ENCODE measurements at places on chromosomes 6 and 20. TPM values are rescaled to one million over a fixed set of nuclear protein-coding genes. Genes with fewer than 3 reads are reported as not detected.

DNA sequence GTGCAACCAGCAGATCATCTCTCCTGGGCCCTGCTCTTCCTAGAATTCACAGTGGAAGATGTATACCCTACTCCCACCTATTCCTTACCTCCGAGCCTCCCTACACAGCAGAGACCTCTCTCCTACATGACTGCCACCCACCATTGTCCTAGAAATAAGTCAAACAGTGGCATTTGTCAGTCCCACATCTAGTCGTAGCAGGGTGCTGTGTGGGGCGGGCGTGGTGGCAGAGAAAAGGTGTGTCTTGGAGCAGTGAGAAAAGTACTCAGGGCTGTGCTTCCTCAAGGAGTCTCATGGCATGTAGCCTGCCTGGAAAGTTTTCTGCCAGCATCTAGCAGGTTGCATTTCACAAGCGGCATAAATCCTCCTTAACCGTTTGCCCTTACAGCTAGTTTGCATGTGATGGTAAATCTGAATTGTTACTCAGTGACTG is 59.4 kb upstream of the PTGIS start:
- no peaks in the 10 kb centered on the region for H3K4me1 ChIP-seq
- no peaks in the 10 kb centered on the region for H3K36me3 ChIP-seq
- no peak overlapping the region for H3K27ac ChIP-seq
- no peak for DNase-seq
- no peak overlapping the region for H3K4me3 ChIP-seq
- H3K27me3 ChIP-seq = no peaks in the 10 kb centered on the region

- no peak overlapping the region for H3K4me3 ChIP-seq
- H3K4me1 ChIP-seq = no peaks in the 10 kb centered on the region
- no peaks in the 10 kb centered on the region for H3K27me3 ChIP-seq
- H3K36me3 ChIP-seq = no peaks in the 10 kb centered on the region
These were observed 40.6 kb downstream of the ZKSCAN8 start for GRCh38 chr6:28182255-28182654.

DNA sequence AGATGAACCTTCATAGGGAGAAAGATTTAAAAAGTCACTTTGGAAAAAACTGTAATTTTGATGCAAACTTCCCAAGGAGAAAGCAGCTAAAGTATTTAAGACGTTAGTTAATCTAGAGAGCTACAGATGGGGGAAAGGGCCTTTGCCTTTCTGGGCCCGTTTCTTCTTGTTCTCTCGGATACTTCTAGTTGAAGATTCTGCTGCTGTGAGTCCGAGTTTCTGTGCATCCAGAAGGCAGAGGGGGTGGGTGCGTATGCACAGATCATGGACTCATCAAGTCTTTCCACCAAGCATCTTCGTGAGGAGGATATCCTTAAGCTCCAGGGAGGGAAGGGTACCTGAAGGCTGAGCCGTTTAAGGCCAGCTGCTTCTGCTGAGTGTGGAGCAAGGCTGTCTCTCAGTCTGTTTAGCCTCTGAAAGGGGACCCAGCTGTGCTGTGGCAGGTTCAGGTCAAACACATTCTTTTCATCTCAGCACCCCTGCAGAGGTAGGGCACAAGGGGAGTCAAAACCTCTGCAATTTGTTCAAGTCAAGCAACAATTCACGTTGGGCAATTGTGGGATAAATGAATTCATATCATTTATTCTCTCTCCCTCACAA is 4.3 kb downstream of the LAMP5 start:
- no peak overlapping the region for H3K4me3 ChIP-seq
- no peak overlapping the region for H3K27ac ChIP-seq
- H3K27me3 ChIP-seq = peaks cover 36% of the 10 kb centered on the region
- no peaks in the 10 kb centered on the region for H3K4me1 ChIP-seq
- no peaks in the 10 kb centered on the region for H3K36me3 ChIP-seq
- no peak for DNase-seq

Gene TCP11
- total RNA-seq = not detected

Gene ID4
- not detected for total RNA-seq

Gene RCAN2
- total RNA-seq = not detected

Gene ERVFRD-1
- not detected for total RNA-seq

Measured in CD4-positive, alpha-beta T cell (primary cell).